AML-193 (cell line): ENCODE measurements at places on chromosomes 2 and 18.

DNA sequence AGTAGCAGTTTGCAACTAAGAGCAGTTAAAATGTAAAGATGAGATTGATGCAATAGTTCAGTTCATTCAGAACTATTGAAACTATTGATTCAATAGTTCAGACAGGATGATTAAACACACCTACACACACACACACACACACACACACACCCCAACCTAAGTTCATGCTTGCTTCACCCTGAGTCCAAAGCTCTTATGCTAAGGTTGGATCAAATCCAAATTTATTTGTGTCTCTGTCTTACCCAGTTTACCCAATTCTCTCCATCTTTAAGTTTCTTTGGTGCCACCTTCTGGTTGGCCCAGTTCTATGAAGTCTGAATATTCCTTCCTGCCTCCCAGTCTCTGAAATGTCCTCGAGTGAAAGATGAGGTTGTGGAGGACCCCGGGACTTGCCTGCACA is 5.1 kb downstream of the SERPINB8 start:
- DNase-seq: peak; percentile 61

GRCh38 chr2:204663816-204664425 is 118.6 kb downstream of the PARD3B start:
- DNase-seq: no peak

GRCh38 chr2:8229546-8229986 is 452.3 kb upstream of the ID2 start:
- DNase-seq: peak; percentile 97

DNA sequence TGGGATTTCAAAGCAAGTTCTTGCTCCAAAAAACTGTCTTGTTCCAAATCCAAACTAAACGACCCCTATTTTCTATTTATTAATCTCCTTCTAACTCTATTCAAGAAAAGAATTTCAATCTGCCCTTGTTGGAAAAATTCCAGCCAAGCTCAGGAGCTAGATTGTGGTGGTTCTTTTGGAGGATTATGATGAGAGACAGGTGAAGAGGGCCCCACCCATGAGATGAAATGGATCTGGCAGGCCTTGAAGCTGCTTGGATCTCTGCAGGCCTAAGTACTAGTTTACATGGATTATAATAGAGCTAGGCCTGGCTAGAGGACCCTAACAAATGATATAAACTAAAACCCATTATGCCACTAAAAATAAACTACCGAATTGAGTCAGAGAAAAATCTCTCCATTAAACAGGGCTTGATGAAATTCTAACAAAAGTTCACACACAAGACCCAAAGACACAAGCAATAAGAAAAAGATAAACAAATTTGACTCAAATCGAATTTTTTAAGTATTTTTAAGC is 101.6 kb downstream of the GFPT1 start:
- DNase-seq: no peak

- no peak for DNase-seq
These were observed 3.6 kb downstream of the SCRN3 start for GRCh38 chr2:174399171-174399570.

DNA sequence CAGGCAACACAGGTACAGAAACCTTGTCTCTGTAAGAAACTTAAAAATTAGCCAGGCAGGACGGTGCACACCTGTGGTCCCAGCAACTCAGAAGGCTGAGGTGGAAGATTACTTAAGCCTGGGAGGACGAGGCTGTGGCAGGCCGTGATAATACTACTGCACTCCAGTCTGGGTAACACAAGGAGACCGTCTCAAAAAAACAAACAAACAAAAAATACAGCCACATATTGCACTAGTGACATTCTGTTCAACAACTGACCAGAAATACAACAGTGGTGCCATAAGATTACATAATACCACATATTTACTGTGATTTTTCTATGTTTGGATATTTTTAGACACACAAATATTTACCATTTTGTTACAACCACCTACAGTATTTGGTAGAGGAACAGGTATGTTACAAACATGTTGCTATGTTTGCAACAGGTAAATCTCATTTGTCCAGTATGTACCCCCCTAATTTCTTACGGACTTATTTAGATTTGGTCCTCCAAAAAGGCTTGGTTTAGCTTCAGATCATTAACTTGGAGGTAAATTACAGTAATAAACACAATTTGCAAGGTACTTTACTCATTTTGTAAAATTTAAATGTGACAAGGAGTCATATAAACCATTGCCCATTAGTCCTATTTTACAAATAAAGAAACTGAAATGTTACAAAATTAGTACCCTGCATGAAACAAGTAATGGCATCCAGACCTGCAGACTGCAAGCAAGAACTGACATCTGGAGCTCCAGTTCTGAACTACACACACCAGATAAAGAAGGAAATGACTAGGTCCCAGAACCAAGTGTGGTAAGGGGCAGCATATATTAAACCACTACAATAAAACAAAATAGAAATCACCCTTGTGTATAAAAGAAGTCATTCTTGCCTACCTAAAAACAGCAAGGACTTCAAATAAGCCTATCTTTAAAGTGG is 36.8 kb downstream of the TRIP12 start:
- no peak for DNase-seq

GRCh38 chr2:61670591-61671501 is 132.7 kb upstream of the XPO1 start:
- no peak for DNase-seq

DNA sequence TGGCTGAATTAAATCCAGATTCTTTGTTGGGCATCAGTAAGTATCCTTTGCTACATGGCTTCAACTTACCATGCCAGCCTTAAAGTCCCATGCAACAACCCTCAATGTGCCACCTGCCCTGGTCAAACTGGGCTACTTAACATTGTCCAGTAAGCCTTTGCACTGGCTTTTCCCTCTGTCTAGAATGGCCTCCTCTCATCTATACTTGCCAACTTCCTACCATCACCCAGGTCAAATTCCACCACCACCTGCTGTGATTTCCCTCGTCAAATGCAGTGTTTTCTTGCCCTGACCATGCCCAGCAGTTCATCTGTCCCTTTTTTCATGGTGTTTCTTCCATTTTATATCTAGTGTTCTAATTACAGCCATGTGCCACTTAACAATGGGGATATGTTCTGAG is 5.7 kb downstream of the KLHL23 start:
- DNase-seq: peak; percentile 5

DNA sequence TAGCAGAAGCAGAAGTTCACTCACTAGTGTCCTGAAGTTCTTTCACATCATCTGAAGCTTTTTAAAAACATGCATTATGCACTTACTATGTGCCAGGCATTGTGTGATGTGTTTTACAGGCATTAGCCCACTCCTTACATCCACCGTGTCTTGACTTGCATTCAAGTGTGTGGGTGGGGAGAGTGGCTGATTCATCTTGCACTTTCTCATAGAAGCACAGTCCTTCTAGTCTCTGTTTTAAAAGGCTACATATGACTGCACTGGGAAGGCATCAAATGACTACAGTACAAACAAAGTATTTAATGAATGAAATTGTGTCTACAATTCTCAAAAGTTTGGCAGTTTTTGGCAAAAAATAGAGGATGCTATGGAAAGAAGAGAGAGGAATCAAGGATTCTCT is 21.6 kb upstream of the DSC3 start:
- no peak for DNase-seq

- DNase-seq: no peak
These were observed 176.7 kb upstream of the TPO start for GRCh38 chr2:1236606-1237005.

DNA sequence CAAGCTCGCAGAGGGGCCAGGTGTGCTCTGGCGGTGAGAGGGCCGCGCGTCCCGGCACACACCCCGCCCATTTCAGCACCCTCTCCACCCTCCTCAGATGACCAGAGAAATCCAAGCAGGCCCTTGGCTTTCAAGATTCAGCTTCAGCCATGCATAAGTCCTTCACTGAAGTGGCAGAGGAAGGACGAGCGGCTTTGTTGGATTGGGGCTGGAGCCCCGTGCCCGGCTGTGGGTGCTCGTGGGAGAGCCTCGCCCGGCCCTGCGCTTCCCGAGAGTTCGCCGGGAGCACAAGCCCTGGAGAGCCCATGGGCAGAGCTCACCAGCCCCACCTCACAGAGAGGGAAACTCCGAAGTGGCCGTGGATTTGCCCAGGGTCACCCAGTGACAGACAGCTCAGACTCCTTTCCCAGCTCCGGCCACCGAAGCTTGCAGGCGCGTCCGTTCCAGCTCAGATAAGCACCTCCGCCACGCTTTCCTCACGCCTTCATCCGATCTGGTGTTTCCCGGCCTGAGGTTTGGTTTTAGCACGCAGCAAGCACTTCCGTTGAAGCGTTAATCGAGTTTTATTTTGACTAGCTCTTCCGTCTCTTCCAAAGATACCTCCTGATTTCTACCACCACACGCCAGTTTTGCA is 45.6 kb upstream of the MTCL1 start:
- DNase-seq: no peak

DNA sequence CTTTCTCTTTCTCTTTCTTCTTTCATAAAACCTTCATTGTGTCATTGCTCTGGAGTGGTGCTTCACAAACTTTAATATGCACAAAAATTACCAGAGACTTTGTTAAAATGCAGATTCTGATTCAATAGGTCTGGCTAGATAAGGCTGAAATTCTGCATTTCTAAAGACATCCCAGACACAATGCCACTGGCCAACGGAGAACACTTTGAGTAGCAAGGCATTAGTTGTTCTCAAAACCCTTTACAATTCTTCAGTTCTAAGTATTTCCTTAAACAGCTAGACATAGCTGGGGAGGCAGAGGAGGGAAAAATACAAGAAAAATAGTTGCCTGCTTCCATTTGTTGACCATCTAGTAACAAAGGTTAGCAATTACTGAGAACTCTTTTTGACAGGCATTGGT is 101.8 kb upstream of the PIK3C3 start:
- DNase-seq: no peak

GRCh38 chr18:23226391-23226790 is 91.1 kb downstream of the CABLES1 start:
- no peak for DNase-seq

DNA sequence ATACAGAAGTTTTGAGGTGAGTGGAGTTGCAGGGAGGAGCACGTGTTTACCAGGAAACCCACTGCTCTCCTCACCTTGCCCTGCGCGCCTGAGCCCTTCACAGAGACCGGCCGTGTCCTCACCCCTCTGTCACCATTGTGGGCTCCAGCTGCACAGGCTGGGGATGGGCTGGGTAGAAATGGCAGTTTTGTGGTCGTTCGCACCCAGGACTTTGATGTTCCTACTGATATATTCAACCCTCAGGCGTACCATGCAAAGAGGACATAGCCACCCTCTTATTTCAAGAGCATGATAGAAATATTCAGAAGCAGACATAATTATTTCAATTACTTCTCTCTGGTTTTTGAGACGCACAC is 78.2 kb downstream of the GBX2 start:
- no peak for DNase-seq

DNA sequence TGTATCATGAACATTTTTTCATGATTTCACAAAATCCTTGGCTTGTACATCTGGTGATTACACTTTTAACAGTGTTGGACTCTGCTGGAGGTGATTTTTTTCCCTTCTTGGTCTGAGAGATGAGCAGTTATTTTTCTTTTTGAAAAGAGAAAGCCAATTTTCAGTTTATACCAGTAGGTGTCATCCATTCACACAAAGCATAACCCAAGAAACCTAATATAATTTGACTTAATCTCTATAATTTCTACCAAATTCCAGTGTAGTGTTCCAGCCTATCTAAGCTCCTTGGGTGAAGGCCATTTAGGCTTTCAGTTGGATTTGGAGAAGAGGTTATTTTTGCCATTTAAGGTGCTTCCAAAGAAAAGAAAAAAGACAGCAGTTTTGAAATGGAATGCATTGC is 7.7 kb upstream of the ICOS start:
- DNase-seq: no peak

DNA sequence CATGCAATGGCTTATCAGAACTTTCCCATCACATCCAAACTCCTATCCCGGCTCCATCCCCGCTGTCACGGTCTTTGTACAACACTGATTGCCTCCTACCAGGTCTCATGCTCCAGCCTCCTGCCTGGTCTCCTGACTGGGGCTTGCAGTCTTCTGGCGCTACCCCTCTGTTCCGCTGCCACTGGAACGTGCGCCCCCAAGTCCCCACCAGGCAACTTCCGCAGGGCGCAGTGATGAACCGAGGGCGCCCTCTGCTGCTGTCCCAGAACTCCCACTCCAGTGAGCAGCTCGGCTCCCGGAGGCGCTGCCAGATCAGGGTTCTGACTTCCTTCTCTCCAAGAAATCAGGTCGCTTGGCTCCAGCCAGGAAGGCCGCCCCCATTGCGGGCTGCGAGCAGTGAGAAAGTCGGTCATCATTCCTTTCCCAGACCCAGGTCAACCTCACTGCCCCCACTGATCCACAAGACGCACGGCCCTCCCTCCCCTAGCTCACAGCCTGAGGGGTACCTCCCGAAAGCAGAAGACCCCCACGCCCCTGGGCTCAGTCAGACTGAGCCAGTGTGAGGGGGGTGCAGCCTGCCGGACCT is 43.9 kb upstream of the RAB11FIP5 start:
- peak; percentile 28 for DNase-seq

DNA sequence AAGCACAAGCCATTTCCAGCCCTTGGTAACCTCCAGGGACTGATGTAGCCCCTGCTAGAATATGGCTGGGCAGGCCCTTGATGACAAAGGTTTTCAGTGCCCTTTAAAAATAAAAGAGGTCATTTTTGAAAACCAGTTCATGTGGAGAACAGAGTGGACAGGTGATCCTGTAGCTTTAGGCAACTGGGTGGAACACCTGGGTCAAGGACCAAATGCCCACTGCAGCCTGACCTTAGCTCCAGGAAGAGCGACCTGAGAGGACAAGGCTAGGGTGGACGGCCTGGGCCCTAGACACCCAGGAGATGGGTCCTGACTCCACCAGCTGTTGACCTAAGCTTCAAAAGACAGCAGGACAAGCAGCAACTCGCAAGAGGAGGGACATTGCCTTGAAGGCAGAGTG is 116.6 kb downstream of the LIPG start:
- no peak for DNase-seq

DNA sequence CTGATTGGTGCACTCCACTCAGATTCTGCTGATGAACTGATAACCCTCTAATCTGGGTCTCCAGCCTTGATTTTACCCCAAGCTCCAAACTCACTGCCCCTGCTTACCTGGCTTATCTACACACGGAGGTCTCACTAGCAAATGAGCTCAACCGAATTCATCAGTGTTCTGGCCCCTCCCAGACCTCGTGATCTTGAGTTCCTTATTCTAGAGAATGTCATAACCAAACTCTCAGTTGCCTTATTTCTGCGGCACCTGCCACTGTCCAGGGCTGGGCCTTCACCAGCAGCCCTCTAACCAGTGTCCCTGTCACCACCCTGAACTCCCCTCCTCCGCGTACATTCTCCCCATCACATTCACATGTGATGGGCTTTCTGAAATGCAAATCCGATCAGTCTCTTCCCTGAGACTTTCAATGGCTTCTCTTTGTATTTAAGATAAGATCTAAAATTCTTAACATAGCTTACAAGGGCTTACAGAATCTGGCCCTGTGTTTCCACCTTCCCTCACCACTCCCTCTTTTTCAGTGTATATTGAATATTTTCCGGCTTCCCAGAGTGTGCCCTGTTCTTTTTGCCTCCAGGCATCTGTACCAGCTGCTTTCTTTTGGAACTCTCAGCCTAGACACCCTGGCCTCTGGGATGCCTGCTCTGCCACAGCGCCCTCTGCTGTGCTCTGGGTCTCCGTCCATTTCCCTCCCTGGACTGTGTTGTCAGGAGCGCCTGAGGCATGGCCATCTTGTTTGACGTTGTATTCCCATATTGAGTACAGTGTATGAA is 31.1 kb downstream of the NAB1 start:
- peak; percentile 14 for DNase-seq

- DNase-seq: no peak
These were observed 629.1 kb downstream of the LRP1B start for GRCh38 chr2:141501752-141502151.

- no peak for DNase-seq
These were observed 38.3 kb upstream of the RALBP1 start for GRCh38 chr18:9437021-9437437.
